ENCODE measurements at places on chromosomes 6 and 20. TPM values are rescaled to one million over a fixed set of nuclear protein-coding genes. Genes with fewer than 3 reads are reported as not detected.

The SALL4 gene
- 0.14 TPM for total RNA-seq

The TRMT11 gene
- 23.4 TPM for total RNA-seq

The MDN1 gene
- total RNA-seq: 55.3 TPM

The GPLD1 gene
- 0.43 TPM for total RNA-seq

The OTOR gene
- not detected for total RNA-seq

The FOXA2 gene
- not detected for total RNA-seq

The PBOV1 gene
- total RNA-seq: not detected

The SAMD3 gene
- not detected for total RNA-seq

The CRIP3 gene
- not detected for total RNA-seq

The DNMT3B gene
- 6.2 TPM for total RNA-seq

The SCRT2 gene
- not detected for total RNA-seq

The ZNFX1 gene
- 41.9 TPM for total RNA-seq

The FHL5 gene
- total RNA-seq: not detected

The OR2J3 gene
- total RNA-seq: not detected

The DACT2 gene
- total RNA-seq: not detected

The ECT2L gene
- total RNA-seq: not detected

The ZSCAN23 gene
- total RNA-seq: 0.65 TPM

The RAET1E gene
- 0.43 TPM for total RNA-seq

The SNTA1 gene
- 7.6 TPM for total RNA-seq

The TSPO2 gene
- total RNA-seq: not detected

The FAM83C gene
- not detected for total RNA-seq

The BAG2 gene
- 6.3 TPM for total RNA-seq

The GMPR gene
- 25.0 TPM for total RNA-seq
